Osteoblast (primary cell): ENCODE measurements at places on chromosomes 2 and 18.

DNA sequence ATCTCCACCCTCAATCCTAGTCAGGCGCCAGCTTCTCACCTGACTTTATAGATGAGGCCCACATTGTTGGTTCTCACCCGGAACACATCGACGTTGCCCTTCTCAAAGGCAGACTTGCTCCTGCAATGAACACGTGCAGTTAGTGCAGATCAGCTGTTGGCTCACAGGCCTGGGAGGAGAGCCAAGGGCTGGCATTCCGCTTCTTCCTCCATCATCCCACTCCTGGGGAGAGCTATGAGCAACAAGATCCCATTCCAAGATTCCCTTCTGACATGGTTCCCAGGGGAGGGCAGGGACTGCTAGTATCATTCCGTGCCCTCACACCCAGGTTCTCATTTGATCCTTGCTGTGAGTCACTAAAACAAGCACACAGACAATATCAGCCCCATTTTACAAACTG is 15.1 kb downstream of the LOXHD1 start:
- no peak for DNase-seq

GRCh38 chr2:32711219-32711618 is 83.4 kb downstream of the TTC27 start:
- peak; percentile 78 for DNase-seq

GRCh38 chr2:3656762-3657721 is 958 bp upstream of the ALLC start:
- peak; percentile 43 for DNase-seq

GRCh38 chr2:230179907-230180306 is 39.9 kb downstream of the SP110 start:
- DNase-seq, result no peak

DNA sequence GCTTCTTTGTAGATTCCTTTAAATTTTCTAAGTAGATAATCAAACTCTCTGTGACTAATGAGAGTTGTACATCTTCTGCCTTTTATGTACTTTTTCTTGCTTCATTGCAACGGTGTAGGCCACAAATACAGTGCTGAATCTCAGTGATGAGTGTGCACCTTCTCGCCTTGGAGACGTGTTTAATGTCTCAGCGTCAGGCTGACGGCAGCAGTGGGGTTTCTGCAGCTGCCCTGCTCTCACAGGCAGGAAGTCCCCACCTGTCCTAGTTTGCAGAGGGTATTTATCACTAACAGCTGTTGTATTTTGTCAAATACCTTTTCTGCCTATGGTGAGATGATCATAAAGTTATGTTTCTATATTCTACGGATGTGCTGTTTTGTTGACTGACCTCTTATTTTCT is 13.3 kb downstream of the AGXT start:
- no peak for DNase-seq

GRCh38 chr18:60372596-60372995 is at the start of gene MC4R:
Gene MC4R, minus strand, starts transcription at chr18:60372775. Its CDS starts 426 bp downstream, at chr18:60372349.
- DNase-seq, result peak; percentile 79
